ENCODE measurements at places on chromosomes 4 and X.
A peak's percentile ranks its signal among the peaks of the same experiment; 100 is the strongest.

GRCh38 chr4:145843639-145844038 is 95.0 kb downstream of the ZNF827 start:
- DNase-seq: no peak

DNA sequence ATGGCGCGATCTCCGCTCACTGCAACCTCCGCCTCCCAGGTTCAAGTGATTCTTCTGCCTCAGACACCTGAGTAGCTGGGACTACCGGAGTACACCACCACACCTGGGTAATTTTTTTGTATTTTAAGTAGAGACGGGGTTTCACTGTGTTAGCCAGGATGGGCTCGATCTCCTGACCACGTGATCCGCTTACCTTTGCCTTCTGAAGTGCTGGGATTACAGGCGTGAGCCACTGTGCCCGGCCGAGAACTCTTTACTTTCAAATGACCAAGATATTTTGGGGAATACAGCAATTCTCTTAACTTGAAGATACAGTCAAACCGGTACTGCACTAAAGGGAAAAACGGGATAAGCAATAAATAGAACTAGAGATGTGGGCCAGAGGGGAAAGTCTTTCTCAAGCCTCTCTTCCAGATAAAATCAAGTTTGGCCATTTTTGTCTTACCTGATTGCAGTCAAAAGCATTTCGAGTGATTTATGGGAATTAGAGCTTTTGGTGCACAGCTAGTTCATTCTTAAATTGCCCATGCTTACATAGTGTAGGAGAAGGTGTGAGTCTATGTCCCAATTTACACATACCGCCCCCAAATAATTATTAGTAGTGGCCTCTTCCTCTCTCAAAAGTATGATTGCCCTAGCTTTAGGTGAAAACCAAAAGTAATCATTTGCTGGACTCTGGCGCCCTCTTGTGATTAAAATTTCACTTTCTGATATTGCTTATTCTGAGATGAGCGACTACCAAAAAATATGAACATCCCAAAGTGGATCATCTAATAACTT is 53.2 kb upstream of the ABCG2 start:
- peak; percentile 67 for DNase-seq

- no peak for DNase-seq
These were observed 263.6 kb upstream of the CTSO start for GRCh38 chr4:156217236-156217635.

GRCh38 chr4:7218686-7219085 is 26.3 kb downstream of the SORCS2 start:
- no peak for DNase-seq

- no peak for DNase-seq
These were observed 24.2 kb downstream of the ARHGAP6 start for GRCh38 chrX:11641349-11642065.

Data from CD4-positive, alpha-beta T cell treated with Interleukin-12 subunit alpha and Interleukin-12 subunit beta, for 1 hour (primary cell).